CD4-positive, alpha-beta T cell treated with Interferon gamma for 1 hour (primary cell): ENCODE measurements at places on chromosomes 5 and 9.

GRCh38 chr5:71953866-71954265, 153.4 kb upstream of the MAP1B start:
- no peak for DNase-seq

DNA sequence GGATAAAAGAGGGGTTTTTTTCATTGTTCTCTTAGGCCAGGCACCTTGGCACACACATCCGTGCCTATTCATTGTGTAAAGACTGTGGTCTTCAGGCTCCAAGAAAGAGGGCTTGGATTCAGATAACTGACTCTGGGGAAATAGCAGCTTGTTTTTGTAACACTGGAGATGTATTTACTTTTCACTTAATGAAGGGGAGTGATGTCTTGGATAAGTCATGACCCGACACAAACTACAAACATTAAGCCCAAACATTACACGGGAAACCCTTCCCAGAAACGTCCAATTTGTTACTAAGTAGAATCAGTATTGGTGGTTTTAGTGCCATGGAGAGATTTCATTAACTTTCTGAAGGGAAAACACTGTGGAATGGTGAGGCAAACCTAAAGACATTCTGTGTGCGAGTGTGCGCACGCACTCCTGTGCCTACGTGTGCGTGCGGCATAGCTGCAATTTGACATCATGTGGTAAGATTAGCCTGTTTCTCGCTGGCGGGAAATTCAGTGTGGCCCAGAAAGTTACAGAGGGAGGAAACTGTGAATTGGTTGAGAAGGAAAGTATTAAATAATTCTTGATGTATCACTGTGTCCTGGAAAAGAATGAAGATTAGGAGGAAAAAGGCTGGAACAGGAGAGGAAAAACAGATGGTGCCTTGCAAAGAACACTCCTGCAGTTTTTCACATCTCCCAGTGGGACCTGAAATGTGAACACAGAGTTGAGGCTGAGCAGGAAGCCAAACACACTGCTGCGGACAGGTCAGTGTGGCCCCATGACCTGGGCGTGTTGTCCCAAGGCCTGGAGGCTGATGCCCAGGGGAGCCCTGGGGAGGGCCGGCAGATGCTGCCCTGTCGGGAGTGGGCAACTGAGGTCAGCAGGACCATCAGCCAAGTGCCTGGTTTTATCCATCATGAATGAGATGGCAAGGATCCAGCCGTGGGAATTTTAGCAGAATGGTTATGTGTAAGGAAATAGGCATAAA, 108.5 kb downstream of the GAS1 start:
- DNase-seq = no peak

DNA sequence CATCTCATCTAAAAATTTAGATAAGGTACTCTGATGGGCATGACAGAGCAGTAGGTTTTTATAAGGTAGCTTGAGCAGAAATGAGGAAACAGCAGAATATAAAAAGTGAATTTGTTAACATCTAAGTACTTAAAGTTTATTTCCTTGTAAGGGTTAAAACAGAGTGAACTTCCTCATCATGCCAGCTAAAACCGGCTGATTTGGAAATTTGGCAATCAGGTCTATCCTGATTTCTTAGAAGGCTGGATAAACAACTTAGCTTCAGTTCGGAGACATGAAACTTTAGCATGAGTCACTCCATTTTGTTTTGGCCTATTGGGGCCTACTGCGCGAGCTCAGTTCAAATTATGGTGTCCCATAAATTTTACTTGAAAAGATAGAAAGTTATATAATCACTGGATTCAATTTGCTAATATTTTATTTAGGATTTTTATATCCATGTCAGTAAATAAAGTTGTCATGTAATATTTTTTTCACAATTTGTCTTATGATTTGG, 241.6 kb upstream of the RORB start:
- DNase-seq = no peak

DNA sequence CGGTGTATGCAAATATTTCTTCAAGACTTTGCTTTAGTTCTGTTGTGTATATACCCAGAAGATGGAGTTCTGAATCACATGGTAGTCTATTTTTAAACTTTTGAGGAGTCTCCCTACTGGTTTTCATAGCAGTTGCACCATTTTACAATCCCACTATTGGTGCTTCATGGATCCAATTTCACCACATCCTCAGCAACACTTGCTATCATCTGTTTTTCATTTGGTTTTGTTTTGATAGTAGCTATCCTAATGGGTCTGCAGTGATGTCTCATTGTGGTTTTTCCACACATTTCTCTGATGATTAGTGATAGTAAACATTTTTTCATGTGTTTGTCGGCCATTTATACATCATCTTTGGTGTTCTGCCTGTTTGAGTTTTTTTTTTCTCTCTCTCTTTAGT, 1339.3 kb downstream of the EFNA5 start:
- DNase-seq = no peak

- DNase-seq = no peak
Observed at GRCh38 chr5:6408260-6408596, 29.9 kb upstream of the MED10 start.

GRCh38 chr9:33065157-33066076, 11.1 kb downstream of the SMU1 start:
- no peak for DNase-seq

- no peak for DNase-seq
Observed at GRCh38 chr9:109258481-109259302, 62.2 kb downstream of the EPB41L4B start.

- DNase-seq = peak; percentile 57
Observed at GRCh38 chr9:21993893-21994555, at the start of gene CDKN2A. TSS of gene CDKN2A (minus strand) at chr9:21994392.

GRCh38 chr9:74025402-74025925, 471.7 kb upstream of the RORB start:
- DNase-seq = no peak

- no peak for DNase-seq
Observed at GRCh38 chr5:159319832-159320231, 10.5 kb downstream of the IL12B start.

DNA sequence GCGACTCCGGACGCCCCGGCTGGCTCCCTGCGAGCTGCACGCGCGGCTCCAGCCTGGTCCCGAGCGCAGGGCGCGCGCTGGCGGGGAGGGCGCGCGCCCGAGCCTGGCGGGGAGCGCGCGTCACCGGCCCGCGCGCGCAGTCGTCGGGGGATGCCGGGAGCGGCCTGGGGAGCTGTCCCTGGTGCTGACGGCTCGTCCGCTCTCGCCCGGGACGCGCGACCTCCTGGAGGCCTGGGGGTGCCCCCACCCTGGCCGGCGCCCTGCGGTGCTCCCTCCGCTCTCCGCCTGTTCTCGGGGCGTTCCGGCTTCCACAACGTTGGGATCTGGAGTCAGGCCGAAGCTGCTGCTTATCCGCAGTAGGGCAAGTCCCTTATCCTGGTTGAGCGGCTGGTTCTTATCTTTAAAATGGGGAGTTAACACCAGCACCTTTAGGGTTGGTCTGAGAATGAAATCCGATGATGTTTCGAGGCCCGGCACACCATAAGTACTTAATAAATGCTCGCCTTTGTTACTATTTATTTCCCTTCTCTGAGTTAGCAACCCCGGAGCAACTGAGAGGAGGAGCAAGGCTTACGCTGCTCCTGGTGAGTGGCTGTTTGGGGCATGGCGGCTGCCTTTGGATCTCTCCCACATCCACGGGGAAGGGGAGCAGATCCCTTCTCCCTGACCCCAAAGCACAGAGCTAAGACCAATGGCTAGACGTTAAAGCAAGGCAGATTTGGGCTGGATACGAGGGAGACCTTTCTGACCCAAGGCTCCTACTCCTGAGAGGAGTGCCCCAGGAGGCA, at the start of gene FAM163B:
TSS of gene FAM163B (minus strand) at position 79 of the 788 bp plus-strand sequence. CDS start 29,166 bp downstream, outside the sequence.
- DNase-seq = no peak

GRCh38 chr9:68546596-68547390, 6.1 kb upstream of the TMEM252 start:
- DNase-seq = peak; percentile 29

DNA sequence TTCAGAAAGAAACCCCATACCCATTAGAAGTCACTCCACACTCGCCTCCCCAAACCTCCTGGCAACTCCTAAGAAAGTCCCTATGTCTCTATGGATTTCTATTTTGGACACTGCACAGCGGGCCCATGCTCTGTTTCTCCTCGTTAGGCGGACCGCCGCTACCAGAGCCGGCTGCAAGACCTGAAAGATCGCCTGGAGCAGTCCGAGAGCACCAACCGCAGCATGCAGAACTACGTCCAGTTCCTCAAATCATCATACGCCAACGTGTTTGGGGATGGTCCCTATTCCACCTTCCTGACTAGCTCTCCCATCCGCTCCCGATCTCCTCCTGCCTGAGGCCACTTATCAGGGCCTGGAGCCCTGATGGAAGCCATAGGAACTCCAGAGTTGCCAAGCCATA, 4.6 kb upstream of the GLE1 start:
- no peak for DNase-seq

DNA sequence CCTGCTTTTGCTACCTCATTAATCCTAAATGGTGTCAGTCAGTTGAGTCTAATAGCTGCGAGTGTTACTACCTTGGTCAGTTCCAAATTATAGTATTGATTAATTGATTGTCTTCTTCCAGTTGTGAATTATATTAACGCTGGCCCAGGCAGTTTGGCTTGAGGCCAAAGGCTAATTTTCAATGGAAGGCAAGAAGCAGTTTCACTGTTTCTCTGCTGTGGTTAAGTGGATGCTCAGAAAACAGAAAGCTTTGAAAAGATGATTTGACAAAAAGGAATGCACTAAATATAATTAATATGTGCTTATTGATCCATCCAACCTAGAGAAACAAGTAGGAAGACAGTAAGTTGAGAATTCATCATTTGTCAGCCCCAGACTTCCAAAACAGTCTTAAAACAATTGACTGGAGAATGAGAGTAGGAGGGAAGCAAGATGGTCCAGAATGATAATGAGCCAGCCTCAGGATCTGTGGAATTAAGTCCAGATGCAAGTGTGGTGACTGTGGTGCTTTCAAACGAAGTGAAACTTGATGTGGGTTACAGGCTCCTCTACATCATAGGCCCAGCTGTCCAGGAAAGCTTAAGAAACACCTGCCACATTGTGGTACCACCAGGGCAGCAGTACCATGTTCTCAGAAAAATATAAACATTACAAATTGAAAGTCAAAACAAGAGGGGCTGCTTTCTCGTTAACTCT, 1371.0 kb upstream of the DMAC1 start:
- no peak for DNase-seq

GRCh38 chr5:167104351-167104750, 1187.1 kb upstream of the WWC1 start:
- DNase-seq = no peak

DNA sequence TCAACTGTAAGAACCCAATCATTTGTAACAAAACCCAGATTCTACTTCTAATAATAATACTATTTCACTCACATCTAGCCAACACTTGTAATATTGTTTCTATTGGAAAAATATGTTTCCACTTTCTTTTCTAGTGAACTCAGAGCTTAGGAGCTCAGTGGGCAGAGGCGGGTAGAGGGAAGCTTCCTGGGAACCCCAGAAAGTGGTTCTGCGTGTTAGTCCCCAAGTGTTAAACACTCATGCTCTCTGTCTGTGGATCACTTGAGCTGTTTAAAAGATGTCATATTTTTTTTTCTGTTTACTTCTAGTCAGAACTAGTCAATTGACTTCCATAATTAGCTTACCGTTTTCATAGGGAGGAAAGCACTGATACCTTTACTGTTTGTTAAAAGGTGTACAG, 20.6 kb downstream of the SNX18 start:
- no peak for DNase-seq

DNA sequence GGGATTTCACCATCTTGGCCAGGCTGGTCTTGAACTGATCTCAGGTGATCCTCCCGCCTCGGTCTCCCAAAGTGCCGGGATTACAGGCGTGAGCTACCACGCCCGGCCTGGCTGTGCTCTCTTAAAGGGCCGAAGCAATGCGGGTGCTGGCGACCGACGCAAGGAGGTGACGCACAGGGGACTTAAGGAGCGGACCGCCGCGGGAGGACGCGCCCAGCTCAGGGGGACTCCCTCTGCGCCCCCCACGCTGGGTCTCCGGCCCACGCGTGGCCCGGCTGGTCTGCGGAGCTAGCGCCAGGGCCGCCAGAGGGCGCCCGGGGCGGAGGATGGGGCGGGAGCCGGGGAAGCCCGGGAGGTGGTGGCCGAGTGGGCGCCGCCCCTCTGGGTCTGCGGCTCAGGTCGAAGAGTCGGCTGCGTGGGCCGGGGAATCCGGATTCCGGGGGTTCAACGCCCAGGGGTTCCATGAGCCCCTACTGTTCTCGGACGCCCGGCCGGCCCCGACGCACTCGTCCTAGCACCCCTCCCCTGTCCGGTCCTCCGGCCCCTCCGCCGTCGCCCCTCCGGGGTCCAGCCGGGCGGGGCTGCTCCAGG, 502 bp upstream of the CERCAM start:
- DNase-seq = peak; percentile 66

GRCh38 chr5:150503386-150503785, 4.5 kb upstream of the NDST1 start:
- no peak for DNase-seq

DNA sequence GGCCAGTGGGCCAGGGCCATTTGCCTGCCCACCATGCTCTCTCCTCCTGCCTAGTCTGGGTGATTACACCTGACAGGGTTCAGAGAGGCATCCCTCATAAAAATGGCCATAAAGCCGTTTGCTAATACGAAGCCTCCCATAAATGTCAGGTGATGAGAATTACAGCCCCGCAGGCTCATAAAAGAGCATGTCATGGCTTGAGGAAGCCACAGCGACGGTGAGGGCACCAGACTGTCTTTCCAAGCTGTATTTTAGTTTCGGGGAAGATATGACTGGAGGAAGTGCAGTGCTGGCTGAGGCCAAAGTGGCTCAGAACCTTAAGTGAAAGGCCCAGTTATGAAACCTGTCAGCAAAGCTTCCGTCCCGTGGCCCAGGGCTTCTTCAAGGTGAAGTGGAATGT, 18.5 kb upstream of the TCERG1 start:
- no peak for DNase-seq

- DNase-seq = peak; percentile 5
Observed at GRCh38 chr5:74149395-74149794, 491.1 kb downstream of the ENC1 start.

- DNase-seq = no peak
Observed at GRCh38 chr9:128928624-128929023, 7.8 kb downstream of the PHYHD1 start.

DNA sequence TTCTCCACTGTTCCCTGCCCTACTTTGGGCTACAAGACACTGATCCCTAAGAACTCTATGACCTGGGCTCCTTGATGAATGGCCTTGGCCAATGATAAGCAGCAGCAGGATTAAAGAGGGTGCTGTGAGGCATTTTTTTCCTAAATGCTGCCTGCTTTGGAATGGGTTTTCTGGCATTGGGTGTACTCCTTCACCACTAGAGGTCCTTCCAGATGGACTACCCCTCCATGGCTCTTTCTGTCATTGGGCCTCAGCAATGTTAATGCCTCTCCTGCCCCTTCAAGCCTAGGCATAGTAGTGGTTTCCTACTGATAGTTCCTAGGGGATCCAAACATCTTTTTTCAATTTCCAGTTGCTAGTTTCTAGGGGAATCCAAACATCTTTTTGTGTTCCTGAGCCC, 319.3 kb upstream of the RPS23 start:
- DNase-seq = no peak
